Dermis microvascular lymphatic vessel endothelial cell (primary cell): ENCODE measurements at places on chromosomes 6 and 20. TPM values are rescaled to one million over a fixed set of nuclear protein-coding genes. Genes with fewer than 3 reads are reported as not detected.

Gene TRIM27
- total RNA-seq: 39.2 and 59.9 TPM in 2 replicates

DNA sequence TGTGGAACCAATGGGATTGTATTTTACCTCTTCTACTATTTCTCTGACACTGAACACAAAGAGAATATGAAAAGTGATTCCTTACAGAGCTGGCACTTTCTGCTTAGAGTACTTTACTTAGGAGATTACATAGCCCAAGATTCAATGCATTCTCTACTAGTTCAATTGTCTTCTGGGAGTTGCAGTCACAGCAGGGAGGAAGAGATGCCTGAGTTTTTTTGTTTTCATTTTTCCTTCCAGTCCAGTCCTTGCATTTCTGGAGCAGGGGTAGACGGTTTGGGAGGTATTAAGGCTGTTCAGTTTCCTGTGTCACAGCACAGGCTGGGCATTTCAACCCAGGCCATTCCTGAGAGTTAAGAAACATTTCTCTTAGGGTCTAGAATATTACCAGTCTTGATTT, 42.0 kb upstream of the SLC2A12 start:
- no peak for DNase-seq

GRCh38 chr20:45373353-45374100, 4.6 kb downstream of the TP53TG5 start:
- DNase-seq: peak; percentile 69

DNA sequence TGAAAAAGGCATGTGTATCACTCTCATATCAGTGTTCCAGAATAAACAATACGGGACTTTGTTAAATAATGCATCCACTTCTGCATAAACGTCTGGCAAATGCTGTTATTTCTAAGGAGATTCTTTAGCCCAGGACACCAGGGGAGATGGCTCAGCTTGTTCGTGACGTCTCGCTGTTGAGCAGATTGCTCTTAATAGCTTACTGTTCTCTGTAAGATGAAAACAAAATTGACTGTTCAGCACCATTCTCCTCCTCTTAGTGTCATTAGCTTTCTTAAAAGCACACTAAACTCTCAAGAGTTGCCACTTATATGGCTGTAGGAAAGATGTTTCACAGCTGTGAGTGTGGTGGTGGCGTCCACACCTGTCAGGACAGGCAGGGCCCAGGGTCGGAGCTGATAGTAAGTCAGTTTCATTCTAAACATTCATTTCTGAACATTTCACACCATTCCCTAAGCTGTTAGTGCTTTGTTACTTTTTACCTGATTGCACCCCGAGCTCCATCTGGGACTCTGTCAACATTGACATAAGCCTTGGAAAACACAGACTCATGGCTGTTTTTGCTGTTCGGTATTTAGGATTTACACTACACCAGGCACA, 132.1 kb downstream of the ZDHHC14 start:
- DNase-seq: peak; percentile 52

DNA sequence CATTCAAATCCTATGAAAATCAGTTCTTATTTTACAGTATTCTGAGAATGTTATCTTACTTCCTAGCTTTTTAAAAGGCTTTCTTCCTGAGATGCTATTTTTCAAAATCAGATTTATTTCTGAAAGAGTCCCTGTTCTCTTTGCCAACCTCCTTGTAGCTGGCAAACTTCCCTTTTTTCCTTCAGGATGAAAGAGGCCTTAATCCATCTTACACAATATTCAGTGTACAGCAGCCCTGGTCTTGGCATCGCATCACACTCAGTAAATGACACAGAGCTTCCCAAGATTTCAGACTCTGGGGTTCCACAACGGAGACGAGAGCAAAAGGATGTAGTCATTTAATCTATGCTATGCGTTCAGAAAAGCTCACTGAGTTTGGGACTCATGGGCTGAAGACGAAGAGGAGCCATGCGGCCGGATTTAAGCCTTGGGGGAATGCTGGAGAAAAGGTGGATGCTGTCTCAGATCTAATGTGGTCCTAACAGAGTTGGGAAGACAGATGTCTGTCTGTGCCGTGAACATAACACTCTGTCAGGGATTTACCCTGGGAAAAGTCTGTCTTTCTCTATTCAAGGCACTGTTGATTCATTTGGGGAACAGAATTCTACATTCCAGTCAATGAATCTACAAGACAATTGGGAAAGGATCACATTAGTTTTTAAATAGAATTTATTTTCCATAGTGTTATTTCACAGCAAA, 616.4 kb upstream of the AGPAT4 start:
- no peak for DNase-seq

DNA sequence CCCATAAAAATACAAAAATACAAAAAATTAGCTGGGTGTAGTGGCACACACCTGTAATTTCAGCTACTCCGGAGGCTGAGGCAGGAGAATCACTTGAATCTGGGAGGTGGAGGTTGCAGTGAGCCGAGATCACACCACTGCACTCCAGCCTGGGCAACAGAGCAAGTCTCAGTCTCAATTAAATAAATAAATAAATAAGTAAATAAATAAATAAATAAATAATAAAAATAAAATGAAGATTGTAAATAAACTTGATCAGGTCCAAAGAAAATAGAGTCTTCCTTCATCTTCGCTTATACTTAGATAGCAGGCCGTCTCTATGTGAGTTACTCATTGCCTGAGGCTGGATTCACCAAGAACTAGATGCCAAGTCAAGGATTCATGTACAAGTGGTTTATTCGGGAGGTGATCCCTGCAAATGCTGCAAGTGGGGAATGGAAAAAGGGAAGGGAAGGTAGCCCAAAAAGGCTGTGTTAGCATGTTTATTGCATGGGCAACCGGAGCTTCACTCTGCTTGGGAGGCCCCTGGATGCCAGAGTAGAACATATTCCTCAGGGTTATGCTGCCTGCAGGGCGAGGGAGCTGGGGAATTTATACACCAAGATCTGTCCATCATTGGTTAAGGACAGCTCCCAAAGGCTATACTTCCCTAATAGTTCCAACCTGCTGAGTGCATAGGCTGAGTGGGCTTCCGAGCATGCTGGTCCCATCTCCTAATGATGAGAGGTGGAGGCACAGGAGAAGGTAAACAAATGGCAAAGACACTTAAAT, 16.3 kb downstream of the PRND start:
- DNase-seq: no peak

- peak; percentile 34 for DNase-seq
These were observed 108.7 kb downstream of the NCOA3 start for GRCh38 chr20:47610247-47610944.
